ENCODE measurements at places on chromosomes 1 and 21.
A peak's percentile ranks its signal among the peaks of the same experiment; 100 is the strongest.

- DNase-seq: no peak
Measured at GRCh38 chr1:161803181-161803580, 37.1 kb downstream of the ATF6 start.

- no peak for DNase-seq
Measured at GRCh38 chr1:152858062-152858461, 1.7 kb upstream of the LCE7A start.

DNA sequence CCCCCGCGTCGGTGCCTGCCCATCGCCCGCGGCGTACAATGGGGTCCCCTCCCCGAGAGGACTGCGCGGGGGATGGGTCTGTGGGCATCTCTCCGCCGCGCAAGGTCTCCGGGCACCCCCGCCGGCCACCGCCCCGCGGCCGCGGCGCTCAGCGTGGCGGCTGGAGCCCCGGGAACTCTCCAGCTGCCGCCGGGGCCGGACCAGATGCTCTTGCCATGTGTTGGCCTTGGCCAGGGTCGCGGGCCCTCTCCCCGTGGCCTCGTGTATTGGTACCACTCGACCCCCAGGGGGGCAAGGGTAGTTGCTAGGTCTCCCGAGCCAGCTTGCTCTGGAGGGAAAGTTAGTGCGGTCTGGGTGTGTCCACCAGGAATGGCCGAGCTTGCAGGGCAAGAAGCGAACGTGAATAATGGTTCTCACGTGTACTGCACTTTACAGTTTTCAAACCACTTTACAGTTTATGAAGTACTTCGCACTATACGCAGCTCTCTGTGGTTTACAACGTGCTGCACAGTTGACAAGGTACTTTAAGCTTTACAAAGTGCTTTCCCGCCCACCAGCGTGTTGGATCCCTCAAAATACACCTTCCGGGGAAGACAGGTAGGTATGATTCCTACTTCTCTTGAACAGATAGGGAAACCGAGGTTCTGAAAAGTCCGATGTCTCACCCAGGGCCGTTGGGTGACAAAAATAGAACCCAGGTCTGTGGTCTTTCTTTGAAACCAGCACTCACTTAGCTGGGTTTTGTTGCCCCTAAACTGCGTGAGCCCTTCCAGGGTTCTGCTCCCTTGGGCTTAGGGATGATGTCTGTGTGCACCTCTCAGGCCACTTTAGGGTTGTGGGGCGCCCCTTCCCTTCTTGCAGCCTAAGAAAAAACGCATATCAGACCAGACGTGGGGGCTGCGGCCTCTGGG lies 1.2 kb downstream of the EPHB2 start:
- no peak for DNase-seq

- DNase-seq: no peak
Measured at GRCh38 chr1:204760757-204761156, 75.2 kb upstream of the LRRN2 start.

GRCh38 chr1:181451661-181452230 lies 31.6 kb upstream of the CACNA1E start:
- no peak for DNase-seq

- DNase-seq: no peak
Measured at GRCh38 chr1:75969550-75969949, 37.3 kb upstream of the ASB17 start.

GRCh38 chr21:35829067-35829466 lies 231.3 kb downstream of the SETD4 start:
- no peak for DNase-seq

- no peak for DNase-seq
Measured at GRCh38 chr1:8003438-8004112, 22.5 kb downstream of the ERRFI1 start.

DNA sequence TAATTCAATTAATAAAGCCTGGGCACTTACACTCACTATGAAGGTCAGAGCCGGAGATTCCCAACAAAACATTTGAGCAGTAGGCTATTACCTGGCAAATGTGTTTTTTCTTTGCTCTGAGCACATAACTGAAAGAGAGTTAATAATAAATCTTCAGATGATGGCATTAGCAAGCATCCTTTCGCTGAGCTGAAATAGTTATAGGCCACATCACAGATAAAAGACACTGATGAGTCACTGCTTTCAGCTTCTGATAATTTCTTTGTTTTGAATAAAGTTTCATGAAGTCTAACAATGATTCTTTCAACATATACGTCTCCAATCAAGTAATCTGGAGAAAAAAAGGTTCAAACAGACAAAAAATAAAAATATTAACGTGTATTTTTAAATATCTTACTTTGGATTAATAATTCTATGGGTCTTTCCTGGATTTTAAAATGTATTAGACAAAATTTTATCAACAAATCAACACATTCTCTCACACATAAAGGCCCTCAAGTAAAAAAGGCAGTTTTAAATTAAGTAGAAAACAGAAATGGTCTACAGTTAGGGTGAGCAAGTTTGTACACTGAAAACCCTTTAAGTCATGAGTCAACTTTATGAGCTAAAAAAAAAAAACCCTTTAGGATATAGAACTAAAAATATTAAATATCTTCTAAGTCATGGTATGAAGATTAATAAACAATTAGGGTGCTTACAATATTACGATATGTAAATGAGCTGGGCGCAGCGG lies 33.1 kb downstream of the LTN1 start:
- no peak for DNase-seq

DNA sequence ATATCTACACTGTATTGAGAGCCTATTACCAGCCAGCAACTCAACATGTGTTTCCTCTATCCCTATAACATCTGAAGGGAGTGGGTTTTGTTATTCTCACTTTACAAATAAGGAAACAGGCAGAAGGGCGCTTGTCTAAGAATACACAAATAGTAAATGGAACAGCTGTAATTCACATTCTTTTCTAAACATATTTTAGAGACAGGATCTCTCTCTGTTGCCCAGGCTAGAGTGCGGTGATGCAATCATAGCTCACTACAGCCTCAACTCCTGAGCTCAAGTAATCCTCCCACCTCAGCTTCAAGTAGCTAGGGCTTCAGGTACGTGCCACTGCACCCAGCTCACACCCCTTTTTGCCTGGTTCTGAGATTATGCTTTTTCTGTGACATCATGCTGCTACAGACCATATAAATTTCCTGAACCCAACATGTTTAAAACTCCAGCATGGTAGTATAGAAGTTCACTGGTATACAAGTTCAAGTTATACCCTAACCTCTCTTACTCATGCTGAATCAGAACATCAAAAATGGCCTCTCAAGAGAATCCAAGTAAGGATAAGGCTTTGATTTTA lies 8.6 kb upstream of the TACSTD2 start:
- no peak for DNase-seq

GRCh38 chr1:225817611-225818061 lies 7.7 kb downstream of the EPHX1 start:
- DNase-seq: no peak

- no peak for DNase-seq
Measured at GRCh38 chr1:112841825-112842224, 114.2 kb downstream of the SLC16A1 start.

GRCh38 chr1:218250492-218250891 lies 34.6 kb upstream of the RRP15 start:
- no peak for DNase-seq

- DNase-seq: no peak
Measured at GRCh38 chr1:145963265-145964019, 933 bp downstream of the ANKRD34A start.

DNA sequence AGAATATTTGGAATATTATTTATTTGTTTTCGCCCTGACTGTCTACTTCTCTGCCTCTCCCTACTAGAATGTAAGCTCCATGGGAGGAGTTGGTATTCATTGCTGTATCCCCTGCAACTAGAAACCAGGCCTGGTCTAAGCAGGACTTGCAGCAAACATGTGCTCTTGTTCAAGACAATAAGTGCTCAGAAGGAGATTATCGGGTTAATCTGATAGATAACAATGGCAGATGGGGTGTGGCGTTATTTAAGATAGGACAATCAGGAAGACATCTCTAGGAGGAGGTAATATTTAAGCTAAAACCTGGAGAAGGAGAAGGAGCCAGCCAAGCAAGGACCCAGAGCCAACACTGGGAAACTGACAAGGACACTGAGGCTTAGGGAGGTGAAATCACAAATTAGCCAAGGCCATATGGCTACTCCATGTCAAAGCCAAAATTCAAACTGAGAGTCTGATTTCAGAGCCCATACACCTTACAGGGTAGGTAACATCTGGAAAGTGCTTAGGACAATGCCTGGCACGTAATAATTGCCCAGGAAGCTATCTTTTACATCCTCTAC lies 41.5 kb downstream of the STYXL2 start:
- no peak for DNase-seq

DNA sequence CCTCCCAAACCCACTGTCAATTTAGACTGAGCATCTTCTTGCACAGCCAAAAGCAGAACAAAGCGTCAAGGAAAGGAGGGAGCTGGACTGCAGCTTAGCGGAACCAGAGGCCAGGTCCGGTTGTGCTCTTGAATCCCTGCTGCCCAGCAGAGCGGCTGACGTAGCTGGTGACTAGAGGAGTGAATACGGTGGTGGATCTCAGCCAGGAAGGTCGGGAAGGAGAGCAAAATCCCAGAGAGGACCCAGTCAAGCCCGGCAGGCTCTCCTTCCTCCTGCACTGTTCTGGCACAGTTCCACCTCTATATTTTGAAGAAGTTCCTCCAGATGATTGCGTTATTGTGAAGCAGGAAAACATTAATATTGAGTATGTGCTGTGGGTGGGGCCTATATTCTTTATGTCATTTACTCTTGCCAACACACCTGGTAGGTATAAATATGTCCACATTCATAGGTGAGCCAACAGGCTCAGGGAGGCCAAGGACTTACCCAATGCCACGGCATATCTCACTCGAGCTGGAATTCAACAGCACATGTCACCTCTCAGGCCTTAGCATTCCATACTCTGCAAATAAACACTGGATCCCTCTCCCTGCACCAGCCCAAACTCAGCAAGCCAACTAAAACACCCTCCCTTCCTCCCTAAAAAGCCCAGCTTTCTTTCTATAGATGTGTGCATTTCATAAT lies 23.6 kb upstream of the ABCB10 start:
- DNase-seq: no peak

- peak; percentile 64 for DNase-seq
Measured at GRCh38 chr21:34722684-34723300, 54.0 kb downstream of the CLIC6 start.

DNA sequence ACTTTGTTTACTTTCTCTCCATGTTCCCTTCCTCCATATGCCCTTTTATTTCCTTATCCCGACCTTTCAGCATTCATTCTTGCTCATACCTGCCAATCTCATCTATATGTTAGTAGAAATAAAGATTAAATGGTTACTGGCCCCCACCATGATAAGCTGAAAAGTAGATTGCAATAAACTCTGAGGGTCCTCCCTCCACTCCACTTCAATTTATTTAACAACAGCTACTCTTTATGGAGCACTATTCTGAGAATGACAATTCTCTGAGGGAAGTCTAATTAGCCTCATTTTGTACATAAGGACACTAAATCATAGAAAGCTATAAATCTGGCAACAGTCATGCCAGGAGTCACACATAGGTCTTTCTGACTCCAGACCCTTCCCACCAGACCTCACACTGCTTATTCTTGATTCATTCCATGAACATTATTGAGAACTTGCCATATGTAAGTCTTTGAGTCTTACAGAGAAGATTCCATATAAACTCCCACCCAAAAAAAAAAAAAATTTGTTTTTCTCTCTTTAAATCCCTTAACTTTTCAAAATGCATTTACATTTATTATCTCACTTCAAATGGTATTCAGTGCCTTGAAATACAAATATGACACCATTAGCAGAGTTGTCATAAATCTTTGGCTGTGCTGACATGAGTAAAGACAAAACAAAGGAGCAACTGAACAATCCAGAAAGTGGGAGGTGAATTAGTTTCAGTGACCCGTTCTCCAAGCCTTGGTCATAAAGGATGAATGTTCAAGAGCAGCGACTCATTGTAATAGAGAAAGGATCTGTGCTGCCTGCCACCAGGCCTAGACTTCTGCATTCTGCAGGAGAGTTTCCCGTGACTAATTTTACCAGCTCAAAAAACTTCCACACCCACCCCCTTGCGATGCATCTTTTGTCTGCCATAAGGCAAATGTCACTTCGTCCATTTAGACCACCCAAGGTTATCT lies 28.5 kb downstream of the PALMD start:
- no peak for DNase-seq

DNA sequence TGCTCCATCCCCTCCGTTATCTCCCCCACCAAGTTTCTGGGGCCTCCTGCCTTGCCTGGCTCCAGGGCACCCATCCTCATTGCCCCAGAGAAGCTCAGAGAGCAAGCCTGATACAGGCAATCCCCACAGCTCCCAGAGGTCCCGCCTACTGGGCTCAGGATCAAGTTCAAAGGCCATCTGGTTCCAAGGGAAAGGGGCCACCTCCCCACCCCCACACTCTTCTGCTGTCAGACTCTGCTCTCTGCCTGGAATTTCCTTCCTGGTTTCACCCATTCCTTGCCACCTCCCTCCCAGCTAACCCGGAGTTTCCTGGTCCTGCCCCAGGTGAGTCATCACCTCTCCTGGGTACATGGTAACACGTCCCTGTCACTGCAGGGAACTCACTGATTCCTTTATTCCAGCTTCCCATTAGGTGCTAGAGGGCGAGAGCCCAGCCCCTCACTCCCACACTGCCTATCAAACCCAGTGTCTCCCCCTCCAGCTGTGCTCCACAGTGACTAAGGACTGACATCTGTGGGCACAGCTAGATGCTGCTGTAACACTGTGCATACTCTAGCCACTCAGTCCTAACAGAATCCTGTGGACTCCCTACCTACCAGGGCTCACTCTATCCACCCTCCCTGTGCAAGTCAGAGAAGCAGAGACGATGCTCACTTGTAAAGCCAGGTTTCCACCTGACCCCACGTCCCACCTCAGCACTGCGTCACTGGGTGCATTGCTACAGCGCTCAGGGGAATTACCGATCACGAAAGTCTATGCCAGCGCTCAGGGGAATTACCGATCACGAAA lies 21.8 kb downstream of the RSPH1 start:
- DNase-seq: no peak

DNA sequence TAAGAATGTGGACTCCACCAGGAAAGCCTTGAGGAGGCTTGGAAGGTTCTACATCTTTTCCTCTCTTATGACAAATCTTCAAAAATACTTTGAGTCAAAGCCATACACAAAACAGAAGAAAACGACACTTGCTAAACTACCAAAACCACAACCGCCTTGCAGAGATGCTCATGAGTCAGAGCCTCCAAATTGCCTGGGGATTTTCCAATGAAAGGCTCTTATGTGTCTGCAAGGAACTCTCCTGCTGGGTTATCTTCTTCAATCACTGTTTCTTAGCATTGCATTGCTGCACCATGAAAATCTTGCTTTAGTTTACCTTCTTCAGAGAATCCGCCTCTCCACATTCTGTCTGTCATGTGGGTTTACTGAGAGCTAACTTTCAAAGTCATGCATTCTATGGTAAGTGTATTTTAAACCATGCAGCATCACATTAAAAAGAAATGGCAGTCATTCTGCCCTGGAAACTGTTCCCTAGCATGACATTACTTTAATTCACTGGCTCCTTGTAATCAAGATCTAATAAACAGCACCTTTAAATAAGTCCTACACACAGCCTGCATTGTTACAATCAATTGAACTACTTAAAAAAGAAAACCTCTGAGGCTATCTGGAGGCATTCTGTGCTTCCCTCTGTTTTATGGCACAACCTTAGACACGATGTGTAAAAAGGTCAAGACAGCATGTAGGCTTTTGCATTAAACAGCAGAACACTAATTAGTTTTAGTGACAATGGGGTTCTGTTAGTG lies 210.0 kb upstream of the FOXD3 start:
- DNase-seq: no peak
